Cortex of kidney (tissue), 1 donor: ENCODE measurements at places on chromosomes 5 and 9.

- DNase-seq = no peak
These were observed 74.1 kb upstream of the GHR start for GRCh38 chr5:42349163-42349562.

DNA sequence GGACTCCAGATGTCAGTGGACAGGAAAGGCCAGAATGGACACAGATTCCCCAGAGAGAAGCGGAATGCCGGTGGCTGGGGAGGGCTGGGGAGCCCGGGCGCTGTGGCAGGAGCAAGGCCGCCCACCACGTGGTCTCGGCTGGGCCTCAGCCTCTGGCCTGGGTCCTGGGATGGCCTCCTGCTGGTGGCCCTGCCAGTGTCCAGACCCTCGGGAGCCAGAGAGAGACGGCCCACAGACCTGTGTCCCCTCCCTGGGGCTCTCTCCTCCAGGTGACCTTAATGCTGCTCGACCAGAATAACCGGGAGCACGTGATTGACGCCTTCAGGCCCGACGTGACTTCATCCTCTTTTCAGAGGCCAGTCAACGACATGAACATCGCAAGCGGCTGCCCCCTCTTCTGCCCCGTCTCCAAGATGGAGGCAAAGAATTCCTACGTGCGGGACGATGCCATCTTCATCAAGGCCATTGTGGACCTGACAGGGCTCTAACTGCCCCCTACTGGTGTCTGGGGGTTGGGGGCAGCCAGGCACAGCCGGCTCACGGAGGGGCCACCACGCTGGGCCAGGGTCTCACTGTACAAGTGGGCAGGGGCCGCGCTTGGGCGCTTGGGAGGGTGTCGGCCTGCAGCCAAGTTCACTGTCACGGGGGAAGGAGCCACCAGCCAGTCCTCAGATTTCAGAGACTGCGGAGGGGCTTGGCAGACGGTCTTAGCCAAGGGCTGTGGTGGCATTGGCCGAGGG is 19.0 kb downstream of the FBXW5 start:
- DNase-seq = no peak

GRCh38 chr5:134227776-134228175 is 1.9 kb upstream of the PPP2CA start:
- DNase-seq = no peak

DNA sequence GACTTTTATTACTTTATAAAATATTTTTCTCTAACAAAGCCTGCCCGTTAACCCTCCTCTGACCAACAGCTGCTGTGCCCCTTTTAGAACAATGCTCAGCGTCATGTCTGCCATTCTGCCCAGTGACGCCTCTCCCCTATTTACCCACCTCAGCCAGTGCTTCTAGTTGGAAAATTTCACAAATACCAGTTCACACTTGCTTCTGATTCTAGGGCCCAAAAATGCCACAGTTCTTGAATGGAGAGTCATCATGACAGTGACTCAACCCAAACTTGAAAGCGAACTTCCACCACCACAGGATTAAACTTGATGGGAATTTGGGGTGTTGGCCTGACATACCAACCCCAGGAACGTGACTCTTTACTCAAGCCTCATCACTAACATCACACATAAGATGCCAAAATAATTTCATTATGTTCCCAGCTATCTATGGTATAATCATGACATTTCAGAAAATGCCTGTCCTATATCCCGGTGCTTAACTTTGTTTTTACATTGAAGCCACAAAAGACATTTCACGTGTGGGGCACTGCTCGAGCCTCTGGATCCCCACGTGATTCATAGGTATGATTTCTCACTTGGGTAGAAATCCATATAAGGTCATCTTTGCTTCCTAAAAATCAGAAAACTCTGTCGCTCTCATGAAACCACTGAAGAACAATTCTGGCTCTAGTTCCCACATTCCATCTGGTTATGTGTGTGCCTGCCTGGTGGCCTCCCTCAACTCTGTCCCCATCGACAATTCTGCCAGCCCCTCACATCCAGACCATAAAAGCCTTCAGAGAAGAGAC is 220.9 kb downstream of the ACTL7B start:
- DNase-seq = no peak

- no peak for DNase-seq
These were observed 22.4 kb upstream of the NREP start for GRCh38 chr5:111779260-111779921.

GRCh38 chr9:132026932-132027585 is 52.6 kb downstream of the MED27 start:
- DNase-seq = no peak

DNA sequence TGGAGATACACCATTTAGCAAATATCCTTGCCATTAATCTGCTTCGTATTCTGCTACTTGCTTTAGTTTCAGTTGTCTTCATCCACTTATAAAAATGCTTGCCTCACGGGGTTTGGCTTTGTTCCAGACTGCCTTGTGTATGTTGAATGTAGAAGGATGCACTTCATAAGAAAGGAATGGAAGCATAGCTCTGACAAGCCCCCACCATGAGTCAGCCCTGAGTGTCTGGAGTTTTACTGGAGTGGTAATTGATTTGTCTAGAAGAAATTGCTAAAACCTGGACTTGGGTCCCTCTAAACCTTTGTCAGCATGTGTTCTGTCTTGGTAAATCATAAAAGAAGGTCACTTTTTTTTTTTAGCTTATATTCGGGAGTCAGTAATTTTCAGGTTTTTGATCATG is 4.6 kb downstream of the TEX48 start:
- DNase-seq = no peak

GRCh38 chr5:34501016-34501415 is 155.1 kb upstream of the RAI14 start:
- no peak for DNase-seq

DNA sequence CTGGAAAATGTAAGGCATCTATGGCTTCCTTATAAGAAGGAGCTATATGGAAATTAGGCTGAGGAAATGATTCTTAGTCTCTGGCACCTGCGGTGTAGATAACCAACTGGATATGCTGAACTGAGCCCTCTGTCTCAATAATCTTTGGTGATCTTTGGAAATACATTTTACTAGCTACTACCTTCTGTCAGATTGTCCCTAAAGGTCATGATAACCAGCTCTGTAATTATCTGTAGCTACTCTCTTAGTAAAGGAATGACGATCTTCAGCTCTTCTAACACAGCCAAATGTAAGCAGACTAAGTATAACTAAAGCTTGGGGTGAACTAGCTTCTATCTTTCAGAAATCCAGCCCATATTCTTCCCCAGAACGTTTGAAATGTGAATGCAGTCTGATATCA is 124.9 kb upstream of the GRHPR start:
- no peak for DNase-seq

GRCh38 chr9:93826209-93826608 is 128.9 kb downstream of the BARX1 start:
- no peak for DNase-seq

GRCh38 chr5:11540112-11540511 is 364.1 kb downstream of the CTNND2 start:
- no peak for DNase-seq

DNA sequence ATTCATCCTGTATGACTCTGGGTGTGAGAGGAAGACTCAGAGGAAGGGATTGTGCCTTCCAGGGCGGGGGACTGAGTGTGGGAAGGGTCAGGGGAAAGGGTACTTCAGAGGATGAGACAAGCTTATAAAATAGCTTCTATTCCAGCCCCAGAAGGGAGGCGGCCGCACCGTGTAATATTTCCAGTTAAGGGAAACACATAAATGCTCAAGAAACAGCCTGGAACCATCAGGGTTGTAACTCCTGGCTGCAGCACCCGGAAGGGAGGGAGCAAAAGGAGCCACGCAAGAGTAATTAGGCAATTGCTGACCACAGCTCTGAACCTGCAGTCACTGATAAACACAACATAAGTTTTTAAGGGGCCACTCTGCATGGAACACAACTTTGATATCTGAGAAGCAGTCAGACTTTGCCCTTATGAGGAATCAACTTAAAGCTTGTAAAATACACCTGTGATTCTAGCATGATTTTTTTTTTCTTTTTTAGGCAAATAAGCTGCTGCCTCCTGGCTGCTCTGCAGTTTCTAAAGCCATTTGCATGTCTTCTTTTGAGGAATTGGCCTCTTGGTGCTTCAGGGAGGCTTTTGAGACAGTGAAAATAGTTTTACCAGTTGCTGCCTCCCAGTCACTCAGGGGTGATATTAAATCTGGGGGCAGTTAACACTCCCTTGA is 382.7 kb downstream of the ENC1 start:
- no peak for DNase-seq

DNA sequence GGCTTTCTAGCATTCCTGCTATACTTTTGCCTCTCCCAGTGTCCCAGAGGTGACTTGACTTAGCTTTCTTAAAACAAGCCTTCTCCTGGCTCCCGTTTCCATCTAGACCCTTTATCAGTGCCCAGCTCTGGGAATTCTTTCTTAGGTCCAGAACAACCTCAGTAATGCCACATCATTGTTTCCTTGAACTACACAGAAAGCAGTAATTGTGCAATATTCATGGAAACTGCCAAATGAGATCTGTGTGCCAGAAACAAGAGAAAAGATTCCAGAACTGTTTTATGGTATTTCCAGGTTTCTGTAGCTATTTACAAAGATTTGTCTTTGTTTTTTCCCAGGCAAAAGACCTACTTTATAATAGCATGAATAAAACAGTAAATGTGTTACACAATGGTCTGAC is 391.3 kb downstream of the SLCO4C1 start:
- no peak for DNase-seq

DNA sequence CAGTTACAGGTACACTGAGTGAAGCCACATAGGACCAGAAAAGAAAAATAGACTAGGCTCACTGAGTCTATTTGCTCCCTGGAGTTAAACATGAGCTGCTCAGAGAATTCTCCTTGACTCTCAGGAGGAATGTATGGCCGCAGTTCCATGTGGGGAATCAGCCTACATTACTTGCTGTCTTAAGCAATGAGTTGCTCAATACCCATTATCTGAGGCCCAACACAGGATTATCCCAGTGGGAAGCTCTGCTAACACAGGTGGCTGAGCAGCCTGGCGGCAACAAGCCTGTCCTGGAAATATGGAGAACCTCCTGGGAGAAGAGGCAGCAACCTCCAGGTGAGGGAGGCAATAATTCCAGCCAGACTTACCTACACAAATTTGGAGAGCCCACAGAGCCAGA is 177.5 kb upstream of the NREP start:
- no peak for DNase-seq

GRCh38 chr5:61918611-61919010 is 387.4 kb upstream of the KIF2A start:
- no peak for DNase-seq

GRCh38 chr5:83471405-83472212 is at the start of gene VCAN:
TSS of gene VCAN (plus strand) at chr5:83471744. CDS start at chr5:83483519, 11,775 bp downstream.
- DNase-seq = no peak

- DNase-seq = no peak
These were observed 57.0 kb downstream of the CFAP90 start for GRCh38 chr5:7793895-7794294.

GRCh38 chr5:135217669-135218485 is 181.2 kb downstream of the MACROH2A1 start:
- DNase-seq = no peak

DNA sequence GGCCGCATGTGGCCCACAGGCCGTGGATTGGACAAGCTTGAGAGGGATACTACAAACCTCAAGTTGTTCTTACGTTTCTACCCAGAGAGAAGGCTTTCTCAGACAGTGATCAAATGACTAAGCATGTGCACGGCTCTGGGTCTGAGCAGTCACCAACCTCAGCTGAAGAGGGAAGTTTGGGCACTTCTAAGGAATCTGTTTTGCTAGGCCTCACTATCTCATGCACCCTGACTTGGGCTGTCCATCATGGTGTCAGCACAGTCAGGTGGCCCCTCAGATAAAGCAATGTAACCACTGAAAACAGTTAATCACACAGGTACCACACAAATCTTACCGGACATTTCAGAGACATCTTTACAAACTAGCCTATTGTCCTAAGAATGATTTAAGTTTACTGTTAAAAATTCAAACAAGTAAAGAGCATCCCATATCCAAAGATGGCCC is 24.6 kb downstream of the CSF2 start:
- no peak for DNase-seq

- no peak for DNase-seq
These were observed 12.5 kb upstream of the TBC1D9B start for GRCh38 chr5:179920175-179920574.

DNA sequence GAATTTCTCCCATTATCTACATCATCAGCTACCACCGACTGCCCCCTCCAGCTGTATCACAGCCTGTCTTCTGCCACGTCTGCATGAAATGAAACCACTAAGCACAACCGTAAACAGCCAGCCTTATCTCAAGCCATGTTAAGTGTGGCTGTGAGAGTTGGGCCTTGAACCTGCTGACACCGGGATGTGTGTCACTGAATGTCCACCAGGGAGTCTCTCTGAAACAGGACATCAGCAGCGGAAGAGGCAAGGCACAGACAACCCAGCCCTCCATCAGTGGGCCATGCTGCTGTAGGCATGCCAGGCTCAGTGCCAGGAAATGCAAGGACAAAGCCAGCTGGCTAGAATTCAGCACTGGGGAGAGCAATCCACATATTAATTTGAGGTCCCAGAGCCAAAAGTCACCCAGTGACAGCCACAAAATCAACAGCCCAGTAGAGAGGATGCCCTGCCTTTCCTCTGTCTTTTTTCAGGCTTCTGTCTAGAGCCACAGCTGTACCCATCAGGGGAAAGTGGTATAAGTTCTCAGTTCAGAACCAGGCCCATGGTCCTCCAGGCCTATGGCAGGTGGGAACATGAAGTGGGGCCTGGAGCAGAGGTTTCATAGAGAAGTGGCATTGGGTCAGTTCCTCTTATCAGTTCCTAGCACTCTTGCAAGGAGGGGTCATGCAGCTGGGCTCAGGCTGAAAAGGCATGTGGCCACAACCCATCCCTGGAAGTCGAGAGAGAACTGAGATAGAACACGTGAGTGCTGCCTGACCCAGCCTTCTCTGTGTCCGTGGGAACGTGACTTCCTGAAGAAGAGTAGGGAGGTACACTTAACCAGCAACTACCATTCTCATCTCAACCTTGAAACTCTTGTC is 199.4 kb downstream of the ESM1 start:
- no peak for DNase-seq

DNA sequence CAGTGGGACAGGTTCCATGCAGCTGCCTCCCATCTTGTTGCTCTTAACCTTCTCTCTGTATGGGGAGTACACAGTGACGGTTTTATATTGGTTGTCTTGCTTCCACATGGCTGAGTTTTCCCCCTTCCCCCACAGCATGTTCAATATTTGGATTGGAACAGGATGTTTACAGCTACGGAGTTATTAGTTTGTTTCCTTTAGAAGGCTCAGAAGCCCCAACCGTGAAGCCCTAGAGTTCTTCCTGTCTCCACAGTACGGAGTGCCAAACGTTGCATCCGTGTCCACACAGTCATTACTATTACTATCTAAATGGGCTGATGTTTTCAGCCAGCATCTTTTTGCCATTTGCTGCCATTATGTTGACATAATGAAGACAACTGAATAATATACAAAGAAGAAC is 277.5 kb downstream of the MARCHF11 start:
- no peak for DNase-seq

DNA sequence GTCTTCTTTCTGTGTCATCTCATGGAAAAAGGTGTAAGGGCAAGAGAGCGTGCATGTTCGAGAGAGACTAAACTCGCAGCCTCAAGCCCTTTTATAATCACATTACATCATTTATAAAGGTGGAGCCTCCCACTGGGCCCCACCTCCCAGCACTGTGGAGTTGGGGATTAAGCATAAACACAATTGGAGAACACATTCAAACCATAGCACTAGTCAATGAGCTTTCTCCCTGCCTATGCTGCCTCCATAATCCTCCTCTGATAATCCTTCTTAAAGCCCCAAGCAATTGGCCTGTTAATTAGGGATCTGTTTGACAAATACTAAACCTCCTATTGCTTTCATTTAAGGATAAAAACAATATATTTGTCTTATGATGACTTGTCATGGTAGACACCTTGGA is 99.6 kb downstream of the NMUR2 start:
- DNase-seq = no peak
